ENCODE measurements at places on chromosomes 6 and 20.

DNA sequence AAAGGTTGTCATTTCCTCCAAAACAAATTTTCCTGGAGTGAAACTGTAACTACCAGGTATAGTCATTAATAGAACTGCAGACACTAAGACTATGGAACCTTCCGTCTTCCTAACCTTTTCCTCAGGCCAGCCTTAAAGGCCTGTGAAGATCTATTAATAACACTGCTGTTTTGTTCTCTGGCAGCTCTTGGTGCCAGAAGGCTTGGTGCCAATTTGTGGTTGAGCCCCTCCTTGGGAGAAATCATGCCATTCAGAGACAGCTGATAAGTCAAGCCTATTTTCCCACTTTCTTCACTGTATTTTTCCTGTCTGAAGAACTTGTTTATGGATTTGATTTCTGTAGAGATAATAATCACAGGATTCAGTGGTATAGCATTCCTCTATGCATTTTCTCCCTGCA, 64.8 kb downstream of the HCRTR2 start:
- no peak for DNase-seq

DNA sequence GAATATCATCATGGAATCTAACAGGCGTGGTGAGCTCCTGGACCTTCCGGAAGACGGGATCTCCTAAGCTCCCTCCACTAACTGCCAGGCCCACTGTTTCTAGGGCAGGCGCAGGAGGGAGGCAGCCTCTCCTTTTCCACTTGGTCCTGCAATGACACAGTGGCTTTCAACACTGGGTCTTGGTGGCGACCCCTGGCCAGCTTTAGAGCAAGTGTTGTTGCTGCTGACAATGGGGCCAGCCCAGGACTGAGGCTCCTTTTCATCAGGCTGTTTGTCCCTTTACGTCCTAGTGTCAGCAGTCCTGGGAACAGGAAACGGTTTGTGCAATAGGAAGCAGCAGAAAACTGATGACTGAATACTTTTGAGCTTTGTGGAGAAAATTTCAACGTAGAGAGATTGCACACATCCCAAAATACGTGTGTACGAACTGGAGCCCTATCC, 9.7 kb upstream of the QKI start:
- DNase-seq: no peak

- no peak for DNase-seq
These were observed 23.8 kb downstream of the FRK start for GRCh38 chr6:116036885-116037284.

DNA sequence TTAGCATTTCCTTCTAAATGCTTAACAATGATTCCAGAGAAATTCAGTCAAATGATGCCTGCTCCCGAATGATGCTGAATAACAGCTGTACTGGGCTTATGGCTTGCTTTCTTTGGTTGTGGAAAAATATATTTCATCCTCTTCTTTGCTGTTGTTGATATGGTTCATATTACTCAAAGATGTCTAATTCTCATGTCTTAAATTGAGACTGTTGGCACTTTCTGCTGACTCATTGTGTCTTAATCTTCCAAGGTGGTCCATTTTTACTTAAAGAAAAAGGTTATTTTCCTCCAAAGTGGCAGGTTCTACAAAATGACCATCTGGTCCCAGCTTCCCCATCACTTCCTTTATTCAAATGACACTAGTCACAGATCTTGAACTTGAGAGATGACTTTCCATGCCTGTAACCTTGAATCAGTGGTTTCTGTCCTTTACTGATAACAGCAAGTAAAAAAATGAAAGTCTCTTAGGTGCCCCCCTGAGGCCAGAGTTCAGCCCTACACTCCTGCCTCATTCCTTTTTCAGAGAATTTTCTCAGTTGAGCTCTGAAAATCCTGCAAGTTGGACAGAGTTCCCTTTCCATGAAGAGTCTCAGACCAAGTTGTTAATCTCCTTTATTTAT, 6.9 kb downstream of the SNAP25 start:
- peak; percentile 26 for DNase-seq

- no peak for DNase-seq
These were observed 120.4 kb downstream of the CDH26 start for GRCh38 chr20:60078351-60079250.

DNA sequence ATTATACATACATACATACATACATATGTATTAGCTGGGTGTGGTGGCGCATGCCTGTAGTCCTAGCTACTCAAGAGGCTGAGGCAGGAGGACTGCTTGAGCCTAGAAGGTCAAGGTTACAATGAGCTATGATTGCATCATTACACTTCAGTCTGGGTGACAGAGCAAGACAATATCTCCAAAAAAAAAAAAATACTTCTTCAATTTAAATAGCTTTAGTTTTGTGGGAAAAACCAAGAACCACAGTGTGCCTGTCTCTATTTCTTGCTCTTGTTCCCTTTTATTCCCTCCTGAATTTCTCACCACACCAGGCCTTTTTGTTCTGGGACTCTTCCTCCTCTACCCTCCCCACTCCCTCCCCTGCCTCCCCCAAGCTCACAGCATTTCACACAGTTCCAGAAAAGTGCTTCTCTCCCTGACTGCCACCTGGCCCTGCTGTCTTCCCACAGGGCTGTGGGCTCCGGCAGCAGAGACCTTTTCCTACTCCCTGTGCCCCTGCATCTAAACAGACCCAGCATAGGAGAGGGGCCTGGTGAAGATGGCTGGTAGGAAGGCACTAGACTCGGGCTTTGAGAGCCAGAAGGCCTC, 1.3 kb downstream of the C20orf203 start:
- no peak for DNase-seq

GRCh38 chr6:101961357-101961756, 567.8 kb downstream of the GRIK2 start:
- DNase-seq: no peak

GRCh38 chr6:105474234-105474633, 71.4 kb upstream of the PREP start:
- DNase-seq: peak; percentile 65

GRCh38 chr6:155311086-155311485, 3.2 kb downstream of the TFB1M start:
- no peak for DNase-seq

GRCh38 chr20:3203315-3204123, 963 bp downstream of the DDRGK1 start:
- peak; percentile 64 for DNase-seq

- no peak for DNase-seq
These were observed 133.1 kb downstream of the LY86 start for GRCh38 chr6:6721606-6722005.

DNA sequence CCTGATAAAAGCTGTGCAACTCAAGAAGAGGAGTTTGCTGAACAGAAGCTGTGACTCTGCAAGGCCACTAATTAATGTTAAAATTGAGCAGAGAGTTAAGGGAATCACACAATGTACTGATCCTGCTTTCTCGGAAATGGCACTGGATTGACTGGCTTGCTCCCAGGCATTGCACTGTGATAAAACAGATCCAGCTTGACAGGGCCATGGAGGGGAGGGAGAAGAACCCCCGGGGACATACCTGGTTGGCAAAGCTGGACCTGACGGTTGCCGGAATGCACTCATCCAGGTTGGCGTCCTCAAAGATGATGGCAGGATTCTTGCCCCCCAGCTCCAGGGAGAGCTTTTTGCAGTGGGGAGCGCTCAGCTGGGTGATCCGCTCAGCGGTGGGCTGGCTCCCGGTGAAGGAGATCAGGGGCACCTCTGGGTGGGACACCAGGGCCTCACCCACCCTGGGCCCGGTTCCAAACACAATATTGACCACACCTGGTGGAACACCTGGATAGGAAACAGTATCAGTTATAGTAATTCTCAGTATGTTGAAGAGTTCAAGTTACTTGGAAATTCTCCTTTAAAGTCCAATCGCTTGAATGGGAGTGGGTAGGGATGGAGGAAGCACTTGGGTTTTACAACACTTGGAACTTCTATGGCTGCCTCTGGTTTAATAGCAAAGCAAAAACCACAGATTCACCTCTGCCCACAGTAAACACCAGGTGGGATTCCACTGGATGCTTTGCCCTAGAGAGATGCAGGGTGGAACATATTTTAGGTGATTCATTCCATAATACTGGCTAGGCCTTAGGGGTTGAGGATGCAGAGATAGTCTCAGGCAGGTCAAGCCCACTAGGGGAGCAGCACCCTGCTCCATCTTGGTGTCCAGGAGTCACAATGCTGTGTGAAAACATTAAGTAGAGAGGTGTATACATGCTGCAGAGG, 17.1 kb downstream of the ALDH8A1 start:
- DNase-seq: no peak

Measured in iPS-NIHi11 (cell line).